ENCODE measurements at places on chromosomes 2 and 18.

GRCh38 chr2:79368116-79368630 lies 144.7 kb upstream of the CTNNA2 start:
- no peak for DNase-seq

GRCh38 chr2:107025869-107026380 lies 140.0 kb upstream of the ST6GAL2 start:
- no peak for DNase-seq

DNA sequence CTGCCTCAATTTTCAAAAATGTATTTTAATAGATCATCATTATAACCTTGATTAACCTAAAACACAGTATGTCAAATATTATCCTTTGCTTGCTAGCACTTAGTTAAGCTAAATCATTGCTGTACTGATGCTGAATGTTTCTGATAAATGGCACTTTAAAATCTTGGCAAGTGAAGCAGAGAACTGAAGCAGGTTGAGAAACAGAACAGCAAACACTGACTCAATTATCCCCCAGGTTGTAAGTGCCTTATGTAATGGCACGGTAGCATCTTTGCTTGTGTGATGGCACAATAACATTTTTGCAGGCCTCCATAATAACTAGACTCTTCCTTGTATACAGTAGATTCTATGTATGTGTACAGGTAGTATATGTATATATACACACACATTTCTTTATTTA lies 33.8 kb downstream of the ARHGAP15 start:
- no peak for DNase-seq

DNA sequence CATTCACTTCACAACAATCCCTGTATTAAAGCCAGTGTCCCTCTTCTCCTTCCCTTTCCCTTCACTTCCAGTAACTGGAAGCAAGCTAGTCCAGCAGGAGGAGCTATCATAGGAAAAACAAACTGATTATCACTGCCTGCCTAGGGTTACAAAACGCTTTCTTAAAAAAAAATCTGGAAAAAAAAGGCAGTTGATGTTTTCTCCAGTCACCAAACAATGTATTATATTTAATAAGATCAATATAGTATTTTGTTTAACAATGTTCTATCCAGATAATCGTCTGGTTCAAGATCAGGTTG lies 78.8 kb upstream of the ITGB6 start:
- no peak for DNase-seq
